ENCODE measurements at places on chromosomes 2 and 18.

- DNase-seq: no peak
Observed at GRCh38 chr2:71680925-71681324, 227.6 kb downstream of the DYSF start.

DNA sequence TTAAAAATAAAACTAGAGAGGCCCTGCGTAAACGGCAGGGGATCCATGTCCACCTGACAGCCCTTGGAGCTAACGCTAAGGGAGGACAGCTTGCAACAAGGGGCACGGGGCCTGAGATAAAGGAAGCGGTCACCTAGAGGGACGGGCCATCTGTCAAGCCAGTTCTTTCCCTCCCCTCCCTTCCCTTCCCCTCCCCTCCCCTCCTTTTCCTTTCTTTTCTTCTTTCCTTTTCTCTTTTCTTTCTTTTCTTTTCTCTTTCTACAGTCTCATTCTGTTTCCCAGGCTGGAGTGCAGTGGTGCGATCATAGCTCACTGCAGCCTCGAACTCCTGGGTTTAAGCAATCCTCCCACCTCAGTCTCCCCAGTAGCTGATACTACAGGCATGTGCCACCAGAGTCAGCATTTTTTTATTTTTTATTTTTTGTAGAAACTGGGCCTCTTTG, 34.5 kb upstream of the CTAGE1 start:
- no peak for DNase-seq

DNA sequence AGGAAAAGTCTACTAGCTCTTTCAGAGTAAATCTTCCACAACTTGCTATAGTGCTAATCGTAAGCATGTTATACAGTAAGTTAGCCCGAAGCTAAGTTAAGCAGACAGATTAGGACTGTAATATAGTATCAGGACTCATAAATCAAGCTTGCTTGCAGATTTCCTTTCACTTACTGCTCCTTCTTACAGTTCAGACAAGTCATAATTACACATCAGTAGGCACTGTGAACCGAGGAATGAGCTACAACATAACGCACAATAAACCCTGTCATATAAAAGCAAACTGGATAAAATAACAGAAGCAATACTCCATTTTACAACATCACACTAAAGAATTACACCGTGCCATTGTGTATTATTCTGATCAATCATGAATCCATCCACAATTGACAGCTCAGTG, 832.6 kb upstream of the ZEB2 start:
- no peak for DNase-seq

DNA sequence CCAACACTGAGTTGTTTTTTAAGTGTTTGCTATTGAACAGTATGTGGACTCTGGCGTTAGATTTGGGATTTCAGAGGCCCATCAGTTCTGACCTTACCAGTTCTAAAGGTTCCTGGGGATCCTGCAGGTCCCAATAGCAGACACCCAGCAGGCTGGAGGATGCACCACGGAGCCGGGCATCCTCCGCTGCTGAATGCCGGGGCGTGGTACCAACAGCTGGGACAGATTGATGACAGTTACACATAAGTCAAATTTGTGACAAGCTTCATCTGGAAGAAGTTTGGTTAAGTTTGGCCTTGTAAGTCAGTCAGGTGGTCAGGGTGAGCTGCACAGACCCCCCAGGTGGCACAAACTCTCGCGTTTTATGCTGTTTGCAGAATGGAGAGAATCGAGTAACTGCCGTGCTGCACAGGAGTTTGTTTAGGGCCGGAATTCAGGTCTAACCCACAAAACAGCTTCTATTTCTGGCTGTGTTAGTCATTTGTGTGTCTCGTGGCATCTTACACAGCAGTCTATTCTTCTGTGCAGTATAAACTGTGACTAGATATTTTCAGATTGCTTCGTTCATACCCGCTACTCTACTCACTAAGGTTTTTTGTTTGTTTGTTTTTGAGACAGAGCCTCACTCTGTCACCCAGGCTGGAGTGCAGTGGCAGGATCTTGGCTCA, 19.2 kb downstream of the CTDP1 start:
- DNase-seq: no peak

GRCh38 chr2:55108456-55109160, 58.4 kb upstream of the RTN4 start:
- no peak for DNase-seq

DNA sequence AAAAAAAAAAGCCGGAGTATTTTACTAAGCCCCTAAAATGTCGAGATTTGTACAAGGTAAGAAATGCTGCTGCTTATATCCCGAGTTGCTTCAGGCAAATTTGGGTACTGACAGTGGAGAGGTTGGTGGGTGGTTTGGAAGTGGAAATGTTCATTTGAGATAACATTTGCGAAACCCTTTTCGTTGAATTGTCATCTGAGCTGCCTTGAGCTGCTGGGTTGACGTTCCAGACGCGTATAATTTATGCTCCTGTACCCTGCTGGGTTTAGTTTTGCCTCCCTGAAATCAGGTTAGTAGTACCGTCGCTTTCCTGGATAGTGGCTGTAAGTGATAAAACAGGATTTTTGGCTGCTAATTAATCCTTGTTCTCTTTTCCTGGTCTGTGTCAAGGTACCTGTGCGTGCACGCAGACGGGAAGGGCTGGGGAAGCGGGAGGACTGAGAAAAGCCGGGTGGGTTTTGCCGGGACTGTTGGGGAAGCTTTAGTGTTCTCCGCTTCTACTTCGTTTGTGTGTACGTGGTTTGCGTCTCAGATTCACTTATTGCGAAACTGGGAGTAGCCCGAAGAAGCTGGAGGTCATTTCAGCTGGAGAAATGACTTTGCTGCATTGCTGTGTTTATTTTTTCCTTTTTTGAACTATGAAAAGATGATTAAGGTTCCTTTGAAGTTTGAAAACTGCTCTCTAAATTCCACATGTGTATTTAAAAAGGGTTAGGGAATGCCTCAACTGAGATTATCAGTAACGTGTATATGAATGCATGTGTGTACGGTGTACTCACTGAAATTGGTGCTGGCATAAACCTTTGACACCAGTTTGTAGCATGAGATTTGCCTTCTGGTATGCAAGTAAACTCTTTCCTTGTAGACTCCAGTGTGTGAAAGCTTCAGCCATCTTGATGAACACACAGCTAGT, 709 bp downstream of the UGP2 start:
- no peak for DNase-seq

GRCh38 chr2:218265626-218266025, 4.3 kb downstream of the AAMP start:
- DNase-seq: no peak

DNA sequence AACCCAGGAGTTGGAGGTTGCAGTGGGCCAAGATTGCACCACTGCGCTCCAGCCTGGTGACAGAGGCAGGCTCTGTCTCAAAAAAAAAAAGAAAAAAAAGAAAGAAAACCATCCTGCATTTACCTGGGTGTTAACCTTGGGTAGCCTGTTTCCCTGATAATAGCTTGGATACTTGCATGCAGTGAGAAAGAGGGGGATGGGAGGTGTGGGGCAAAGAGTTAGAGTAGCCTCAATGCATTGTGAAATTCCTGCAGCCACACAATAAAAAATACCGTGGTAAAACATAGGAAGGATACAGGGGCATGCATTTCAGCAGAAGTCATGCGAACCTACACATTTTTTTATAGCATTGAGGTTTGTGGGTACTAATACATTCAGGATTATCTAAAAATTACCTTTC, 76.6 kb upstream of the ZNF516 start:
- DNase-seq: no peak

- no peak for DNase-seq
Observed at GRCh38 chr2:16014041-16014787, 73.9 kb downstream of the MYCN start.

DNA sequence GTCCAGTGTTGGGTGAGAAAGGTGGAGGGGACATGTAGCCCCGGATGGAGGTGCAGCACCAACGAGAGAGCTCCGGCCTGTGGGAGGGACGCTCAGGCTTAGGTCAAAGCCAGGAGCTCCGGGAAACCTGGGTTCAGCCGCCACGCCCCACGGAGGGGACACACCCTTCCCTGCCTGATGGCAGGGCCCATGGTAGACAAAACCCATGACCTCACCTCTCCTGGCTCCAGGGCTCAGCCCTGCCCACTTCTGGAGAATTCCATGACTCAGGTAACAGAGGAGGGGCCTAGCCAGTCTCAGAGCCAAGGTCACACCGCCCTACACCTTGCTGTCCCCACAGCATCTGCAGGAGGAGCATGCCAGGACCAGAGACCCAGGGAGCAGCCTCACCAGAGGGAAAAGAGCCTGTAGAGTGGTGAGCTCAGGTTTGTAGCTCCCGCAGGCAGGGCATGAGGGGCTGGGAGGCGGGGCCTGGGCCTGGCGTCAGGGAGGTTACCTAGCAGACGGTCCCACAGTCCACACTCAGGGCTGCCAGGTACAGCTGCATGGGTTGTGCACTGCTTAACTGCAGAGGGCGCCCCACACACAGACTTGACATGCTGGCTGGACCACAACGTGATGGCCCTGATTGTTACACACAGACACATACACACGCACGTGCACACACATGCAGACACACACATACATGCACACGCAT, 70.8 kb upstream of the SMAD7 start:
- DNase-seq: no peak

DNA sequence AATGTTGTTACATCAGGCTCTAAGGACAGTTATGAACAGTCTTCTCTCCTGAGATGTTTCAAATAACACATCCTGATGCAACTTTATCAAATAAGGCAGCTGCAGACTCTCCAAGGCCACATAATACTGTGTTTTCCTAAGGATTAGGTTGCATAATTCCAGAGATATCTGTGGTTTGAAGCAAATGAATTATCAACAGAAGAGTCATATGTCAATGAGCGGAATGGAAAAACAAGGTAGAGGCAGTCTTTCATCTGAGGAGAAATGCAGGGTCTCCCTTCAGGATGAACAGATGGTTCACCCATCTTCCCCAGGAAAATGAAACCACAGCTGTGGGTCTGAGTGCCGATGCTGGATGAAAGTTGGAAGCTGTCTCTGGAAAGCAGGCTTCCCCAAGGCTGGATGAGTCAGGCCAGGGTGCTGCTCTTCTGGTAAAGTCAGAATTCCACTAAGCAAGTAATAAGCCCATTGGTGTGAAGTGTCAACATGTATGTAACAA, 22.2 kb downstream of the LYG1 start:
- no peak for DNase-seq

- DNase-seq: no peak
Observed at GRCh38 chr2:208363485-208363884, 43.1 kb upstream of the PTH2R start.

DNA sequence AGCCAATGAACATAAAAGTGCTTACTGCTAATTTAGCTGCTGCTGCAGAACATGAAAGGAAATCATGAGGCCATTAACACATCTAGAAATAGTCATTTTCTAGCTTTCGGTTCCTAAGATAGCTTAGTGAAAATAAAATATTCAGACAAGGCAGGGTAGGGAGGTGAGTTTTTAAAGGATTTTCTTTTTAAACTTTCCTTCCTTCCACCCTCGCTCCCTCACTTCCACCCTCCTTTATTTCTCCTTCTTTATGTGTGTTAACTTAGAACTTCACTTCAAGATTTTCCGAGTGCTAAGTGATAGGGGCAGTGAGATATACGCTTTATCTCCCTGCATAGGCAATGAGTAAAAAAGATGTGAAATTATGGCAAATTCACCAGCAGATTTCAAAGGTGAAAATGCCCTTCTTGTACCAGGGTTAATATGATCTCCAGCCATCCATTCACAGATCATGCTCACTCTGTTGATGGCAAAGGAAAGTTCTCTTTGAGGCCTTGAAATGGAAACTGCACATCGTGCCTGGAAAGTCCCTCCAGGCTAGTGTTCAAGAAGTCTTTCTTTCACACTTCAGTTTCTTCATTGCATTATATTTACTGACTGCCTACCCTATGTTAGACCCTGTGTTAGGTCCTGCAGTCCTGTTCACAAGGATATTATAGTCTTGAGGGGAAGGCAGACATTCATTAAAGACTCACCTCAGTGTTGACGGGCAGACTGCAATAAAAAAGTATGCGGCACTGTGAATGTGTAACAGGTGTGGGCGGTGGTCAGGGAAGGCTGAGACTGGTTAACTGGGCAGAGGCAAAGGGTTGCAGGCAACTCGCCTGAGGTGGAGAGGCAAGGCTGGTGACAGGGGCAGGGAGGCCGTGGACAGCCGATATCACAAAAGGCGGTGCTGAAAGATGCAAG, 200.8 kb downstream of the PLCL1 start:
- no peak for DNase-seq

GRCh38 chr2:112725545-112726457, 5.0 kb downstream of the NT5DC4 start:
- DNase-seq: no peak

GRCh38 chr2:238851026-238851425, 3.1 kb downstream of the TWIST2 start:
- DNase-seq: no peak

GRCh38 chr2:167803449-167803988, 443.9 kb downstream of the STK39 start:
- DNase-seq: no peak

GRCh38 chr18:26863122-26863879, 2.2 kb downstream of the AQP4 start:
- DNase-seq: no peak

DNA sequence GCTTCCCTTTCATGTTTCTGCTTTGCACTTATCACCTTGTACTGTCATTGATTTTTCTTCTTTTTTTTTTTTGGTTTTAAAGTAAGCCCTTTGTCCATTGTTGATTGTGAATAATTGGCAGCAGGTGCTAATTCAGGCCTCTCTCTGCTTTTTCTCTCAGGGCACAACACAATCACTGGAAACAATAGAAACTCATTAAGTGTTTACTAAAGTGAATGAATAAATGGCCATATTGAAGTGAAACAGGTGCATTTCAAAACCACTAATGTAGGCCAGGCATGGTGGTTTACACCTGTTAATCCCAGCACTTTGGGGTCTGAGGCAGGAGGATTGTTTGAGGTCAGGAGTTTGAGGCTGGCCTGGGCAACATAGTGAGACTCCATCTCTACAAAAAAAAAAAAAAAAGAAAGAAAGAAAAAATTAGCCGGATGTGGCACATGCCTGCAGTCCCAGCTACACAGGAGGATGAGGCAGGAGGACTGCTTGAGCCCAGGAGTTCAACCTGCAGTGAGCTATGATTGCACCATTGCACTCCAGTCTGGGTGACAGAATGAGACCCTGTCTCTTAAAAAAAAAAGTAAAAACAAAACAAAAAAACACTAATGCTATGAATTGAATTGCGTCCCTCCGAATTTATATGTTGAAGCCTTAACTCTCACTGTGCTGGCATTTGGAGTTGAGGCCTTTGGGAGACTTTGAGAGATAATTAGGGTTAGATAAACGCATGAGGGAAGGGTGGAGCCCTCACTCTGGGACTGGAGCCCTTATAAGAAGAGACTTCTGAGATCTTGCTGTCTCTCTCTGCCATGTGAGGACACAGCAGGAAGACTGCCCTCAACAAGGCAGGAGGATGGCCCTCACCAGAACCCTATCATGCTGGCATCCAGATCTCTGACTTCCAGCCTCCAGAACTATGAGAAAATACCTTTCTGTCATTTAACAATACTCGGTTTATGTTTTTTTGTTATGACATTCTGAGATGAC, 19.9 kb downstream of the SLC38A11 start:
- no peak for DNase-seq

Measured in stimulated activated CD4-positive, alpha-beta T cell treated with anti-CD3 and anti-CD28 coated beads, Interleukin-1b, Interleukin-23, amount 100 ng/mL, for 1 hour (primary cell).